ENCODE measurements at places on chromosomes 16 and 17. TPM values are rescaled to one million over a fixed set of nuclear protein-coding genes. Genes with fewer than 3 reads are reported as not detected.

- no peak for DNase-seq
These were observed 25.0 kb downstream of the RMI2 start for GRCh38 chr16:11370084-11370931.

DNA sequence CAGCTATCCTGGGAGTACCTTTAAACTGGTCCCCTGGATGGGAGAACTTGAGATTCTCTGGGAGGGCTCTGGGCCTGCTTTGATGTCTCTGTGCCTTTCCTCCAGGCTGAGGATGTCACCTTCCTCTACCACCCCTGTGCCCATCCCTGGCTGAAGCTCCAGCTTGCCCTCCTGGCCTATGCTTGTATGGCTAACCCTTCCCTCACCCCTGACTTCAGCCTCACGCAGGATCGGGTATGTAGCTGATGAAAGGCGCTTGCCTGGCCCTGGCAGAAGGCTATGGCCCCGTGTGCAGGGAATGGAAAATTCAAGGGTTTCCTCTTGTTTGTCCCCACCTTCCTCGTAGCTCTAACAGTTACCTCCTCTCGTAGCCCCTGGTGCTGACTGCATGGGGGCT lies 3.0 kb downstream of the TP53I13 start:
- DNase-seq, result no peak

GRCh38 chr17:57895382-57896060 lies 45.7 kb upstream of the MRPS23 start:
- no peak for DNase-seq

- DNase-seq, result no peak
These were observed 39.7 kb downstream of the BRCA1 start for GRCh38 chr17:43085474-43085873.

GRCh38 chr16:84179612-84180320 lies 7.1 kb downstream of the TAF1C start:
- DNase-seq, result no peak

- no peak for DNase-seq
These were observed 288 bp downstream of the ANKRD40CL start for GRCh38 chr17:50767030-50767429.

- DNase-seq, result no peak
These were observed 770 bp upstream of the MYH3 start for GRCh38 chr17:10657879-10658278.

LRRC59 gene
- 285 TPM for total RNA-seq

DNA sequence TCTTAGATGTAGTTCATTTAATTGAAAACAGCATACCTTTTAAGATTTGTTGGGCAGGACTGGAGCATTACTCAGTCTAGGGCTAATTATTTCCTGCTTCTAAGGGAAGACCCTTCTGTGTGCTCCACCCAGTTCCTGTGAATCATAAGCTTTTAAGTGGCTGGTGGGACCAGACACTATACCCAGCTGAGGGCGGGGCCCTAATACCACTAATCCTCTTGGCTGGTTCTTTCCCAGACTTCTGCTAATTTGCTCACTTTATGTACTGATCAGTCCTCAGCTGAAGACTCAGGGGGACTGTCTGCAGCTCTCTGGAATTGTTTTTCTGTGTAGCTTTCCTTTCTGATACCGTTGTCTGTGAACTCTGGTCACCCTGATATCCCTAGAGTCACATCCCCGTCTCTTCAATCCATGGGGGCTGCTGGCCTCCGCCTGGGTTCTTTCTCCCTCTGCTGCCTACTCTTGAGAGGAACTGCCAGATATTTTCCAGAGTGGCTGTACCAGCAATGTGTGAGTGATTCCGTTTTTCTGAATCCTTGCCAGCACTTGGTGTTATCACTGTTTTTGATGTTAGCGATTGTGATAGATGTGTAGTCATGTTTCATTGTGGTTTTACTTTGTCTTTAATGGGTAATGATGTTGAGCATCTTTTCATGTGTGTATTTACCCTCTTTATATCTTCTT lies 35.1 kb downstream of the MFSD11 start:
- DNase-seq, result peak; percentile 57

DNA sequence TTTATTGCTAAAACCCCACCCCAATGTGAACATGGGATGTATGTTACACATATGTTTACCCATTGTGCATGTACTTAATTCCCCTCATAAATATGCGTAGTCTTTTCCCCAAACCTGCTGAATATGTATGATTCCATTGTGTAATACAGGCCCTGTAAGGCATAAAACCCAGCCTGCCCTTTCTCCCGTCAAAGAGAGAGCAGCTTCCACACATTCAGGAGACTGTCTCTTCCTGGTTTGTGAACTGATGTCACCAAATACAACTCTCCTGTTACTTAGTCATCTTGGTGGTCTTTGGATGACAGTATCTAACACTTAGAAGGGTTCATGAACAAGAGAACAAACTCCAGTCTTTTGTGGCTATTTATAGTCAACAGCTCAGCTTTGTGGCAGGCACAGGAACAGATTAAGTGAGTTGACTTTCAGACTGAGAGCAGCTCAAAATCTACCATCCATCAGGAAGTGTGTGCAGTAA lies 24.7 kb upstream of the TMC7 start:
- no peak for DNase-seq

- no peak for DNase-seq
These were observed 862 bp downstream of the GLTPD2 start for GRCh38 chr17:4789701-4789950.

DNAI2 gene
- total RNA-seq, result not detected

- DNase-seq, result no peak
These were observed 26.8 kb downstream of the MARCHF10 start for GRCh38 chr17:62781356-62781755.

GRCh38 chr17:48238933-48239602 lies 131.5 kb downstream of the SNX11 start:
- DNase-seq, result no peak

TBX4 gene
- not detected for total RNA-seq

DNA sequence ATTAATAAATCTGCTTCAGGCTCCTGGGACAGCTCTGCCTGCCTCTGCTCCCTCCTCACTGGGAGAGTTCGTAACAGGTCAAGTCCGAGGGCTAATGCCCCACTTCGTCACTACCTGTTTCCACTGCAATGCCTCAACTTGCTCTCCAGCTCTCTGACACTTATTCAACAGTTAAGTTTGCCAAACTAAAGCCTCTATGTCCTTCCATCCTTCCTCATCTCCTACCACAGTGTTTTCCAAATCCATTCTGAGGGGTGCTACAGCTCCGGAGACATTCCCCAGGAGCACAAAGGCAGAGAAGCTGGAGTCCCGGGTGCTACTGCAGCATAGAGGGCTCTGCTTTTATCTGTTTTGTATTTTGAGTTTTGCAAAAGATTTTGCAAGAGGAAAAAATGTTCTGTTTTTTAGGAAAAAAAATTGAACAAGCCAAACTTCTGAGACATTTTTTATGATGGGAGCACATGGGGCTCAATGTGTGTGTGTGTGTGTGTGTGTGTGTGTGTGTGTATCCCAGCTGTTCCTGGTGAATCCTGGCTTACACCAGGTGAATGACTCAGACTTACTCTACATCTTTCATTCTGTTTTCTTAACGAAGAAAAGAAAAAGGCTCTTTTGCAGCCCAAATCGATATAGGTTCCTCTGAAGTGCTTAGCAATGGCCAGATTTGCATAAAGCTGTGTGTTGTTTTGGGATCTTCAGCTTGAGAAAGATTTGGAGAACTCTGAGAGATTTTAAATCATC lies 46.1 kb upstream of the MYOCD start:
- DNase-seq, result no peak

- no peak for DNase-seq
These were observed 7.5 kb downstream of the CD300LG start for GRCh38 chr17:43854498-43854897.

NPIPB9 gene
- total RNA-seq, result 0.99 TPM

CSH2 gene
- total RNA-seq, result not detected

MYCBPAP gene
- total RNA-seq, result 0.46 TPM

- no peak for DNase-seq
These were observed 73.4 kb downstream of the ZNF778 start for GRCh38 chr16:89290887-89291286.

GRCh38 chr16:66271074-66272060 lies 95.1 kb upstream of the CDH5 start:
- no peak for DNase-seq

DNA sequence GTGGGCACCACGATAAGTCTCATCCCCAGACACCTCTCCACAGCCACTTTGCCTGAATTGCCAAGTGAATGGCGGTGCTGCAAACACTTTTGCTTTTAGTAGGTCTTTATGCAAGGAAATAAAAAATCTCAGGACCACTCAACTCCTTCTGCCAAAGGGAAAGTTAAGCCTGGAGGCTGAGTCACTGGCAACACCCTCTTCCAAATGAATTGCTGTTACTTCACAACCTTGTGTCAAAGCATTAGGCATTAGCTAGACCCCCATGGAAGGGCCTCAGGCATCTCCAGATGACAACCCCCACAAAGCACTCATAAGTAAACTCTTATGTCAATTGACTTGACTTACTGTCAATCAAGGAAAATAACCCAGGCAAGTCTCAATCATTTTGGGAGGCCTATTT lies 43.0 kb downstream of the RNF112 start:
- DNase-seq, result no peak

AP2B1 gene
- 102 TPM for total RNA-seq

GRCh38 chr17:38701504-38702165 lies 3.4 kb upstream of the MLLT6 start:
- DNase-seq, result no peak

DNA sequence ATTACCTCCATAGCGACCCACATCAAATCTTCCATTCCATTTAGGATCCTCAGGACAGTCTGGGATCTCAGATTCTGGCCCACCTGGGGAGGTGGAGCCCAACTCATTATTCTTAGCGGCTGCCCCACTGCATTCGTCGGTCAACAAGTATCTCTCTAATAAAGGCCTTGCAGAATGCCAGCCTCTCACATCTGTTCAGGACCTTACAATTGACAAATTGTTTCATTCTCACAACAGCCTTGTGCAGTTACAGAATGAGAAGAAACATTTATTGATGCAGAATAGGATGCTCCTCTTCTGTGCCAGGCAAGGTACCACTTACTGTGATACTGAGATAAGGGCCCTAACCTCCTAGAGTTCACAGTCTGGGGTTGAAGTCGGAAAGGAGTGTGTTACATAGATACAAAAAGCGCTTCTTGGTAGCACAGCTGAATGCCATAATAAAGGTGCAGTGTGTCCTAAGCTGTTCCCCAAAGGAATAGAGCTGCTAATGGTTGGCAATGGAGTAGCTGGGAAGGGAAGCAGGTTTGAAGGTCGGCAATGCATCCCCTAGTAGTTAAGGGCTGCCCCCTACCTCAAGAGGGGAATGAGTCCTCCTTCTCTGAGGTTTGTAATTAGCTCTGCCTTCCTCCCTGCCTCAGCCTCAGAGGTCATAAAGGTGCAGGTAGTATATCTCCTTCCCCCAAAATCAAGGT lies 2.3 kb upstream of the MPP2 start:
- no peak for DNase-seq

- no peak for DNase-seq
These were observed 65.5 kb downstream of the IQCK start for GRCh38 chr16:19783363-19784182.

- no peak for DNase-seq
These were observed 3.6 kb upstream of the TMIGD1 start for GRCh38 chr17:30337393-30337999.

SLC16A13 gene
- 0.92 TPM for total RNA-seq

DNA sequence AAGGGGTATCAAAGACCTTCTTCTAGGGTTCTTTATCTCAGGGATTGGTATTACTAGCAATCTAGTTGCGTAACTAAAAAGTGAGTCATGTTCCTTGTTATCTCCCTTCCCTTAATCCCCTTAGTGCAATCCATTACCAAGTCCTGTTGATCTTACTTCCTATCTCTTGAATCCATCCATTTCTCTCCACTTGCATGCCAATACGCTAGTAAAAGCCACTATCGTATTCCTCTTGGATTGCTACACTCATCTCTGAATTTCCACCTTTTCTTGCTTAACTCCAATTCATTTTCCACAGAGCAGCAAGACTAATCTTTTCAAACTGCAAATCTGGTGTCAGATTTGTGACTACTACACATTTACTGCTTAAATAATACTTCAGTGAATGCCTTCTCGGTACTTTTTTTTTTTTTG lies 1.8 kb upstream of the ADAT1 start:
- DNase-seq, result no peak

DNA sequence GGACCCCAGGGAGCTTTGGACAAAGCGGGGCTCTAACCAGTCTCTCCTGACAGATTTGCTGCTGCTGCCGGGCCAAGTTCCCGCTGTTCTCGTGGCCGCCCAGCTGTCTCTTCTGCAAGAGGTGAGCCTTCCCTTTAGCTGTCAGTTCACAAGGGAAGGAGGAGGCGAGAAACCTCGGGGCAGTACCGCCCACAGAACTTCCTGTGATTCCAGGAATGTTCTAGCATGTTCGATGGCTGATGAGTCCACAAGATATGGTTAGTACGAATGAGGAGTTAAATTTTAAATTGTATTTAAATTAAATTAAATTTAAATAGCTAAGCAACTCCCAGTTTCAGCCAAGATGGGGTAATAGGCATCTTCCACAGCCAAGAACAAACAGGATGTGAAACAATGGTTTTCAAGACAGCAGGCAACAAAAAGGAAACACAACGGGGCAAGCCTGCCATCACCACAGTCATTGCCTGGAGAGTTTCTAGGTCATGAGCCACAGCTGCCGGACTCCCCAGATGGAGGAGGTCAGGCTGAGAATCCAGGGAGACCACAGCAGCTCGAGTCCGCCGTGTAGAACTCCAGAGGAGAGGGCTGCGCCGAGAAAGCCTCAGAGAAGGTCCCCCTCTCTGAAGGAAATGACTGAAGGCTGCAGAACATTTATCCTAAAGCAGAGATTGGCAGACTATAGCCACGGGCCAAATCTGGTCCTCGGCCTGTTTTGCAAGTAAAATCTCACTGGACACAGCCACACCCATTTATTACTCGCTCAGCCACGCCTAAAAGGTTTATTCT lies 9.5 kb upstream of the TCF25 start:
- DNase-seq, result peak; percentile 66

ARHGDIG gene
- total RNA-seq, result 12.3 TPM

NXPH3 gene
- total RNA-seq, result 0.79 TPM

DNA sequence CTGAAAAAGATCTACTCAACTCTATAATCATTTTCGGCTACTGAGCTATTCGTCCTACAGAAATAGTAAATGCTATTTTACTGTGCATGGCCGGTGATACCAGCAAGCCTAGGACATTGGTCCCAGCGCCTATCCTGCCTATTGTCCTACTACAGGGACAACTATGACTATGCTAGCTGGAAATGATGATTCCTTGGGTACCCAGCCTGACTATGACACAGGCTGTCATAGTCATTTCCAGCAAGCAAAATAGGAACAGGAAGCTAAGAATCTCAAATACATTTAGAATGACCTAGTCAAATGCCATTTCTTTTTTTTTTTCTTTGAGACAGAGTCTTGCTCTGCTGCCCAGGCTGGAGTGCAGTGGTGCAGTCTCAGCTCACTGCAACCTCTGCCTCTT lies 33.7 kb upstream of the HSBP1 start:
- no peak for DNase-seq

ACSM2A gene
- total RNA-seq, result not detected

All from pulmonary artery endothelial cell (primary cell).